ENCODE measurements at places on chromosomes 16 and 17.

DNA sequence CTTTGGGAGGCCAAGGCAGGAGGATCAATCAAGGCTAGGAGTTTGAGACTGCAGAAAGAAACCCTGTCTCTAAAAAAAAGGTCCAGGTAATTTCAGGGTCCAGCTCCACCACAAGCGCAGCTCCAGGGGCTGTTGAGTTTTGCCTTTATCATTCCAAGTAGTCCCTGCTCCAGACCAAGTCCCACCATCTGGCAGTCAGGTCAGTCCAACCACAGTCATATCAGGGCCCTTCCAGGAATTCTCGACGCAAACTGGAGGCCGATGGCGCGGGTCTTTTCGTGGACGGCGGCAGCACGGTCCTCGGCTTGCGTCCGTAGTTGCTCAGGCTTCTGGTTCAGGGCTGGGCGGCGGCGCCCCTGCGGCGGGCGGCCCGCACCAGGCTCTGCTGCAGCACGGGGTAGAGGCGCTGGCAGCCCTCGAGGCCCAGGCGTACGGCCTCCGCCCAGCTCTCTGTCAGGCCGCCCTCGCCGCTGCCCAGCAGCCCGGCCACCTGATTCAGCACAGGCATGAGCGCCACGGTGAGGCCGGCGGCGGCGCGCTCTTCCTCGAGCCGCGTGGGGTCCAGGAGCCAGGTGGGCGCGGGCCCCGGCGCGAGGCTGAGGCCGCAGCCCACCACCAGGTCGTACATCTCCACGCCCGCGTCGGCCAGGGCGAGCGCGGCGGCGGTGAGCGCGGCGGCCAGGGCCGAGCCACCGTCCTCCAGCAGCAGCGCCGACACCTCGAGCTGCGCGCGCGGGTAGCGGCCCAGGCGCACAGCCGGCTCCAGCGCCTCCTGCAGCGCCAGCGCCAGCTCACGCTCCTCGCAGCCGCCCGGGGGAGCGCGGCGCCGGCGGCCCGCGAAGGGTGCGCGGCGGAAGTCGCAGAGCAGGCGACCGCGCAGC is 752 bp downstream of the EXOSC6 start:
- no peak for DNase-seq

GRCh38 chr16:82655072-82655714 is 28.4 kb downstream of the CDH13 start:
- DNase-seq, result peak; percentile 61

DNA sequence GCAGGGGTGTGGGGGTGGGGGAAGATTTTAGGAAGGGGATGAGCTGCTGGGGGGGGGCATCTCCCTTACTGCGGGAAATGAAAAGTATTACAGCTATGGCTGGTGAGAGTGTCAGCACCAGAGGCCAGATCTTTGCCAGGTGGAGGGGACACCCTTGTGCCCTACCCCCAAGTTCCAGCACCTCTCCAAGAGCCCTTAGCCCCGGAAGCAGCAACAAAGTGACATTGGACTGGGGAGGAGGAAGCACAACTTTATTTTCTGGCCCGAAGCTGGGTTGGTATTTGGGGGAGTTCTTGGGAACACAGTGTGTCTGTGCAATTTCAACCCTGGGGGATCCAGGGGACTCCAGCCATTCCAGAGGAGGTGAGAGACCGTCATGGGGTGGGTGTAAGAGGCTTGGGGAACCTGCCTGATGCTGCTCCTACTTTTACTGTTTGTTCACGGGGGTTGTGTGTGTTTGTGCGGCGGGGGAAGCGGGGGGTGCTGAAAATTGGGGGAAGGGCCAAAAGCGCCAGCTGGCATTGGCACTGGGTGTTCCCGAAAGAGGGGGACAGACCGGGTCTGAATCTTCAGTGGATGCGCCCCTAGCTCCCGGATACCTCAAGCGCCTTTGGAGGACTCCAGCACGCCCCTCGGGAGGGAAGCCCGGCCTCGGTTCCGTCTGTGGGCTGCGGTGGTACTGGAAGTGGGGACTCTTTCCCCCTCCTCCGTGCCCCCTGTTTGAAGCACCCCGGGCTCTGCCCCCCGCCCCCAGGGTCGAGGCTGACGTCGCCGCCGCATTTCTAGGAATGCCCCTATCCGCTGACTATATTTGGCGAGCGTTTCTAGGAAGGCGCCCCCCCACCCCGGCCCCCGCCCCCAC is 230.3 kb downstream of the MRTFB start:
- no peak for DNase-seq

DNA sequence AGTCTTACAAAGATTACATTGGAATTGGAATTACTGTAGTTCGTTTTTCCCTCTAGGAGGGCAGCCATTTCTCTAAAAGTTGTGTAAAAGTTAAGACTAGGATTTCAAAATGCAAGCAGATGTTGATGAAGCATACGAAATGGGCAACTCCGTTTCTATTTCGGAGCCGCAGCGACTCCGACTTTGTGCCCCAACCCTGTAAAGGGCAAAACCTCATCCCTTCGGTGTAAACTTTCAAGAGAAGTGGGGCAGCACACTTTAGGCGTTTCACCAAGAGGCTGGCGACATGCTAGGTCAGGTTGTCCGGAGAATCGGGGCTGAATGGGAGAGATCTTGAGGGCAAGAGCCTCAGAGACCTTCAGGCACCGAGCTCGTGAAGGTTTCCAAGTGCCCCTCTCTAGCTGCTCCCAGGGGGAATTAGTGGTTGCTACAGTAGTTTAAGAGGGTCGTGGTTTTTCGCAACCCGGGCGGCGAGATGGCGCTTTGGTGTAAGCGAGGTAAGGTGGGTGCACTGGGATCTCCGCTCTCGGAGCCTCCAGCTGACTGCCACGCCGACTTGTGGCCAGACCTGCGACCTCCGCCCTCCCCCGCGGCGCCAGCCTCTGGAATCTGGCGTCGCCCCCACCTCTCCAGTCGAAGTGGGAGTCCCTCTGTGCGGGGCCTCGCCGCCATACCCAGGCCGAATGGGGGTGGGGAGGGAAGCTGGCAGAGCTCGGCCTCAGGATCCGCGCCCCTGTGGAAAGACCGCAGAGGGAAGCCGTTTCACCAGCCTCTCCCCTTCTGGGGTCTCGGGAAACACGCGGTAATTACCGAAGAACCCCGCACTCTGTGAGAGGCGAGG is 1.0 kb upstream of the HEXIM2 start:
- DNase-seq, result no peak

GRCh38 chr16:90016339-90016950 is 2.8 kb downstream of the DBNDD1 start:
- DNase-seq, result no peak

- DNase-seq, result no peak
These were observed 787 bp downstream of the PRKAR1A start for GRCh38 chr17:68512960-68513474.

- DNase-seq, result no peak
These were observed 159.7 kb upstream of the CDH11 start for GRCh38 chr16:65281586-65281985.

DNA sequence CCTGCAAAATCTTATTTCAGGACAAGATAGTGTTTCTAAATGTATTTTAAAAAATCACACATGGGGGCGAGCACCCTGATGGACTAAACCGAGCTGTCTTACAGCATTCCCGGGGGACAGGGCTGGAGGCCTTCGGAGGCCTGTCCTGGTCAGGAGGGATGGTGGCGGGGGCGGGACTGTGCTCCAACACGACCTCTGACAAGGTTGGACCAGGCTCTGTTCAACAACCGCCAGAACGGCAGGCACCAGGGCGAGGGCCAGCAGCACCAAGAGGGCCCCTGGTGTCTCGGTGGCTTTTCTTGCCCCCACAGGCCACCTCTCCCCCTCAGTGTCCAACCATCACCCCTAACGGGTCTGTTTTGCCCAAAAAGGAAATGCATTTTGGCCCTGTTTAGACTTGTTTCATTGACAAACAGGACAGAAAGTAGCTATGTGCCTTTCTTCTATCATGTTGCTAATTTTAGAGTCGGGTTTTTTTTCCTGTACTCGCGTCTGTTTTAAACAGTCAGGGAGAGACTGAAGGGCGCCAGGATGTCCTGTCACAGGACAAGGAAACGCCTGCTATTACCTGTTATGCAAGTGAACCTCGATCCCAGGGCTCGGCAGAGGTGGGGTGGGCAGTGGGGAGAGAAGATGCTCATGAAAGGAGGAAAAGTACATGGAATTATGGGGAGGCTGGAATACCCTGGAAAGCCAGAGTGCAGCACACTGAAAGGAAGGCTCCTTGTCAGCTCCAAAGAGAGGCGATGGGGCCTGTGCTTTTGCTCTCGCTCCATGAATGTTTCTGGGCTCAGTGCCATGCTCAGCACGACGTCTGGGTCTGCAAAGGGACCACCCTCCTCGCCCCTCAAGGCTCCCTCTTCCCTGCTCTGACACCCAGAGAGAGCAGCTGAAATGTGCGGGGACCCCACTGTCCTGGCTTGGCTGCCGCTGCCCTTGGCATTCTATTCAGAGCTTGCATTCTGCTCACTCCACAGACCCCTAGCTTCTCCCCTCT is 11.9 kb downstream of the TMEM204 start:
- DNase-seq, result no peak
